Thyroid gland (tissue), 4 donors: ENCODE measurements at places on chromosomes 3 and 15.

- peak; percentile 16 for DNase-seq
Measured at GRCh38 chr3:13879102-13879945, 547 bp downstream of the WNT7A start.

- DNase-seq: no peak
Measured at GRCh38 chr3:192022412-192022811, 561.4 kb downstream of the PYDC2 start.

DNA sequence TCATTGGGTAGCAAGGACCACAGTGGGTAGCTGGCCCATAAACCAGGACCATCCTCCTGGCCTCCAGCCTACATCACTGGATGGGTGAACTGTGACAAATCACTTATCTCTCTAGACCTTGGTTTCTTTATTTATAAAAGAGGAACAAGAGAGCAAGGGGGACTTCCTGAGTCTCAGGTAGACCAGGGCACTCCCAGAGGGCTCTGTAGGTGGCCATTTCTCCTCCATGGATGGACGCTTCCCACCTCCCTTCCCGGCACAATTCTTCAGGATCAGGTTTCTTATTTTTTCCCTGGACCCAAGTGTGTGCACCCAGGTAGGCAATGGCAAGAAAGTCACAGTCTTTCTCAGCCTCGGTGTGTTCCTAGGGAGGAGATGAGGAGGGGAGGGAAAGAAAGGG lies 41.4 kb upstream of the SPATA12 start:
- no peak for DNase-seq

- no peak for DNase-seq
Measured at GRCh38 chr3:113261063-113261625, 49.8 kb downstream of the BOC start.

- DNase-seq: no peak
Measured at GRCh38 chr3:66692042-66692765, 191.4 kb upstream of the LRIG1 start.

- DNase-seq: no peak
Measured at GRCh38 chr3:18900994-18901393, 247.3 kb upstream of the KCNH8 start.

DNA sequence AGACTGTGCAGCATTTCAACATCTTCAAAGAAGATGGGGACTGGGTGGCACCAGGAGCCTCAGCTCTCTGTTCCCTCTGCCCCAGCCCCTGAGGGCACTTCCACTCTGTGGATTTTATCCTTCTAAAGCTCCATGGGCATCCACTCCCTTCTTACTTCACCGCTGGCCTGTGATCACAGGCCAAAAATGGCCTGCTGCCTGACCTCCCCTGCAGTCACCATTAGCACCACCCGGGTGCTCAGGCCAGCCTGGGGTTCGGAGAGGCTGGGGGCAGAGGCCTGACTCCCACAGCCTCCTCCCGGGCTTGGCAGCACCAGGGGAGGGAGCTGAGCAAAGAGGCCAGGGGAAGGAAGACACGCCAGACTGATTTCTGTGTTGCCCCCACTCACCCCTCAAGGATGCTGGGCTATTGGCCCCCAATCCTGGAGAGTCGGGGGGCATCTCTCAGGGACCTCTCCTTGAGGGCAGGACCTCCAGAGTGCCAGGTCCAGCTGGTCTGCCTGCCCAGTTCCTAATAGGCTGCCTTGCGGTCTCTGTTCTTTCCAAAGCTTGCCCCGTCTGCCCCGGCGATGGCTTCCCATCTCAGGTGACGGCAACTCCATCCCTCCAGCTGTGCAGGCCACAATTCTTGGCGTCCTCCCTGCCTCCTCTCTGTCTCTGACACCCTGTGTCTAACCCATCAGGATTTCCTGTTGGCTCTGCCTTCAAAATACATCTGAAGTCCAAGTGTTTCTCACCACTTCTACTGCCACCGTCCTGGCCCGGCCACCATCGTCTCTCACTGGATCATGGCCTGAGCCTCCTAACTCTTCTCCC lies 67.1 kb downstream of the EXOG start:
- DNase-seq: no peak

DNA sequence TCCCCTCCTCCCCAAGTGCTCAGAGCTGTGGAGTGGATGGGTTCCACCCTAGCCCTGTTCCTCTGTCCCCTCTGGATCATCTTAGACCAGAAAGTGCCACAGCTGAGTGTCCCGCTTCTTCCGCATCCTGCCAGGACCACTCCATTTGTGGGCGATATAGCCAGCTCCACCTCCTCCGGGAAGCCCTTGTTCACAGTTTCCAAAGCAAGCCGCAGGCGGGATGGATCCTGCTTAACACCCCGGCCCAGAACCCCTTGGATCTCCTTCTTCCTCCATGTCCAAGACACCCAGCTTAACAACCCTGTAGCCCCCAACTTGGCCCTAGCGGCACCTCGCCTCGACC lies 490 bp upstream of the ALAS1 start:
- DNase-seq: no peak

- DNase-seq: peak; percentile 54
Measured at GRCh38 chr3:99499235-99500158, 138.9 kb upstream of the COL8A1 start.

- DNase-seq: no peak
Measured at GRCh38 chr15:25803036-25803435, 60.1 kb downstream of the ATP10A start.

DNA sequence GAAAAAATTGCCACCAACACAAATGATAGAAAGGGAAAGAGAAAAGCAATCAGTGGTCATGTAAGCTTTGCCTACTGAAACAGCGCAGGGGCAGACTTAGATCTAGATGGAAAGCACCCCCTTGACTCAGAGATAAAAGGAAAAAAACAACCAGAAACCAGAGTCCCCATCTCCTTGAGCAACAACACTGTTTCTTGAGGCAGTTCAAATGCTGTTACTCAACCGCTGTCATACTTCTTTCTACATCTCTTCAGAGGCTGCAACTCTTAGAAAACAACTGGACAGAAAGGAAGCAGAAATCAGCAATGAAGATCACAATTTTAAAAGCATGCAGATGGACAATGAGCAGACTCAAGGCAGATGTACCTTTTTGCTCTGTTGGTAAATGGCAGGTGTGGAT lies 36.5 kb downstream of the FSIP1 start:
- no peak for DNase-seq

DNA sequence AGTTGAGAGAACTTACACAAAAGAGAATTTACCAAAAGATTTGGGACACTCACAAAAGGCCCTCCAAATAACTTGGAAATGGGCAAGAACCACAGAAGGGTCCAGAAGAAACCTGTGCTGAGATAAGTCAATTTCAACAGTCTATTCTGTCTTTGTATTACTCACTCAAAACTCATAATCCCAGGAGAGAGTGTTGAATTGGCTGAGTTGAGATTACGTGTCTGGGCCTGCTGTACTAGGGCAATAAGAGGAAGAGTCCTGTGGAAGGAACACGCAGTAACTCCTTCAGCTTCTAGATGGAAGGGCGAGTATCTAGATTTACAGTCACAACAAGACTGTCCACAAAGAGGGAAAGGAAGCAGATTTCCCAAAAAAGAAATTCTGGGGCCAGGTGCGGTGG lies 42.5 kb upstream of the DYNC1LI1 start:
- no peak for DNase-seq

- DNase-seq: peak; percentile 75
Measured at GRCh38 chr15:69467636-69468035, 15.0 kb downstream of the RPLP1 start.

- DNase-seq: no peak
Measured at GRCh38 chr15:32905481-32905880, 187.7 kb downstream of the GREM1 start.

GRCh38 chr15:68603951-68604350 lies 25.2 kb downstream of the CORO2B start:
- no peak for DNase-seq

- no peak for DNase-seq
Measured at GRCh38 chr3:149296972-149297371, 36.5 kb downstream of the TM4SF18 start.

DNA sequence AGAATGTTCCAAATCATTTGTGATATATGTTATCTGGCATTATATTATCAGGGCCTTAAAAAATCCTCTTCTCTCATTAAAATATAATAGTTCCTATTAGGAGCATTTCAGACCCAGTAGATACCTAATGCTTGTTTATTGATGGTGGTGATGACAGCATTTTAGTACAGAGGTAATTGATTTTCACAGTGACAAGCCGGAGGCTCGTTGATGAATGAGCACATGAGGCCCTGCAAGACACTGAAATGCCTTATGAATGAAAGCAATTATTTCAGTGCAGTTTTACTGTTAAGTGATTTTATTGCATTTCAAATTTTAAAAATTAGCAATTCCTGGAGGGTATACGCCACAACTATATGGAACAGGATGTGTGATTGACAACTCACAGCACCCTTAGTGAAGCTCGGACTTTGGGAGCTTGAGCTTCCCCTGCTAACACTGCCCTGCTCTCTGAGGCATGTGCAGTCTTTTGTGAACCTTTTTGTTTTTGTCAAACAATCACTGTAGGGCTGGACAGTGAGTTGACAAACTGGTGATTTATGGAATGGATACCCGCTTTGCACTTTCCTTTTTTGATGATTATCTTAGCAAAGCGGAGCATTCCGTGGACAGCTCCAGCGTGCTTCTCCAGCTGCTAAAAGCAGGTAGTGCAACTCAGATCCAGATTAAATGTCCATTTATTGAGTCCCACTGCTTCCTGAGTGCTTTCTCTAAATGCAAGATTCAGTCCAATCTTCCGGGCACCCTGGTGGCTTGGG lies 187.0 kb upstream of the ATP10A start:
- no peak for DNase-seq

- DNase-seq: peak; percentile 23
Measured at GRCh38 chr15:81189583-81190283, 6.9 kb upstream of the IL16 start.

- no peak for DNase-seq
Measured at GRCh38 chr3:126345231-126345630, 12.0 kb downstream of the KLF15 start.
